ENCODE measurements at places on chromosomes 12 and 14.
A peak's percentile ranks its signal among the peaks of the same experiment; 100 is the strongest.

DNA sequence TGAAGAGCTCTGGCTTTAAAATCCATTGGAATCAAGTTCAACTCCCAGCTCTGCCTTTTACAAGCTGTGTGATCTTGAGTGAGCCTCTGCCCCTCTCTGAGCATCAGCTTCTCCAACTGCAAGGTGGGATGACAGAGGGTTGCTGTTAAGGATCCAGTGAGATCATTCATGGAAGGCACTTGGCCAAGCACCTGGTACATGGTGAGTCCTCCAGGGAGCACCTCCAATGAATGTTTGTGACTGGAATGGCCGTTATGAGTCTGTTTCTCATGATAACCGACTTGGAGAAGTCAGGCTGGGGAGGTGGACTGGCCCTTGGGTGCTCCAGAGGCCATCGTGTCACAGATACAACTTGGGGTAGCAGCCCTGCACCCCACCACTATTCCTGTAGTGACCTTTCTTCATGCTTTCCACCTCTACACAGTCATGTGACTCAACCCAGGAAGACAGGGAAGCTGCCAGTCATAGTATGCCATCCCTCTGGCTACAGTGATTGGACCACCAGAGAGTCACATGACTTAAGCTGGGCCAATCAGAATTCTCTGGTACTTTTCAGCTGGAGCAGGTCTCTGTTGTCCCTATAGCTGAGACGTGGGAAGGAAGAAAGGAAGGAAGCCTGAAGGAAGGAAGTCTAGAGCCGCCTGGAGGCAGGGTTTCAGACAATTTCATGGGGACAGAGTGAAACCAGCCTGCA lies 146.5 kb upstream of the MYL2 start:
- DNase-seq, result peak; percentile 68

GRCh38 chr14:104657101-104657524 lies 32.3 kb upstream of the INF2 start:
- DNase-seq, result no peak

DNA sequence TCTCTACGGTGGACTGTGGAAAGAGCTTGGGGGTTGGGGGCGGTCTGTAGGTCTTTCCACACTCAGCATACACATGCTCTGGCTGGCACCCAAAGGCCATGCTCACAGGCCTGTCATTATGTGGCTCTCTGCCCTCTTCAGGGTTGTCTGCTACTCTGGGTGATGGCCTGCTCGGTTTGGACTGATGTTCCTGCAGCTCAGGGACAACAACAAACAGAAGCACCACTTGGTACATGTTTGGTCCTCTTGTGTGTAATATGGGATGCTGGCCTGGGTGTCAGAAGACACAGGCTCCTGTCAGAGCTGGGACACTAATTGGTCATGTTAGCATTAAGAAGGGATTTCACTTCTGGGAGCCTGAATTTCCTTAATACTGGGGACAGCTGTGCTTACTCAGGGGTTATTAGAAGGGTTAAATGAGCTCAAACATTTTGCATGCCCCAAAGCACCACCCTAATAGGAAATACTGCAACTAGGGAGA lies 32.7 kb upstream of the SELPLG start:
- DNase-seq, result no peak

DNA sequence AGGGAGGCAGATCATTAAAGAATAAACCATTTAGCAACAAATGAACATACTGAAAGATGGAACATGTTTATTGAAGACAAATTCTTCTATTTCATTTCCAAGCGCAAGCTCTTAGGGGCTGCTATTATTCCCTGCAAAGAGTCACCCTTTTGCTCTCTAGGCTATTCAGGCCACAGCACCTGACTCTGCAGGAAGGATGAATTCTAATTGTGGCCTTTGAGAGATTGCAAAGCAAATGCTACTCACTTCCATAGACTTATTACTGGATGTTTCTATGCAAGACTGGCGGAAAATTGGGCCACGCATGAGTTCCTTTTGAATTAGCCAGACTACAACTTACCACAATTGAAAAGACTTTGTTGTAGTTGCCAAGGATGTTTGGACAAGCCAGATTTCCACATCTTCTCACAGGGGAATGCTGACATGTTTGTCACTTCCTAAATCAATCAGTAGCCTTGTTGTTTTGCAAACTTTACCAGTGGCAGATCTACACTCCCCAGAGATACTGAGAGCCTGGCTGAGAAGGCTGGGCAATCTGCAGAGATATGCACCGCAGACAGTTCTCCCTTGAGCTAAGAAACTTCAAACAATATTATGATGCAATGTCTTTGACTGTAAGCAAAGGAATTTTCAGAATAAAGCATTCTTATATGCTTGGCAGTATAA lies 334.3 kb upstream of the SYT1 start:
- peak; percentile 21 for DNase-seq

DNA sequence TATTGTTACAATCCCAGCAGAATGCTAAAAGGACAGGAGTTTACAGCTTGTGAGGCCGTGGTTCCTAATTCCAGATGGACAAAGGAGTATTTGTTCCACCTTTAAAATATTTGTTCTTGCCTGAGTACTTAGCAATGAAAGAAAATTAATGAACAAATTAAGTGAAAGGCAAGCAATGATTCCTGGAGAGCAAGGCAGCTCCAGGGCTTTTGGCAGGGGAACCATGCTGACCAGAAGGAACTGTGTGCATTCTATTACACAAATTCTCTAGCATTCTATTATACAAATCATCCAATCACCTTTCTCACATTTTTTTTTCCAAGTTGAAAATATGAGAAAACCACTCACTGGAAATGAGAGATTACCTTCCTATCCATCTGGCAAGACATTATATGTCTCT lies 1.8 kb upstream of the BMAL2 start:
- DNase-seq, result peak; percentile 64

Measured in epithelial cell of esophagus (primary cell).